Glomerular endothelial cell (primary cell): ENCODE measurements at places on chromosomes 5 and 9.
A peak's percentile ranks its signal among the peaks of the same experiment; 100 is the strongest.

DNA sequence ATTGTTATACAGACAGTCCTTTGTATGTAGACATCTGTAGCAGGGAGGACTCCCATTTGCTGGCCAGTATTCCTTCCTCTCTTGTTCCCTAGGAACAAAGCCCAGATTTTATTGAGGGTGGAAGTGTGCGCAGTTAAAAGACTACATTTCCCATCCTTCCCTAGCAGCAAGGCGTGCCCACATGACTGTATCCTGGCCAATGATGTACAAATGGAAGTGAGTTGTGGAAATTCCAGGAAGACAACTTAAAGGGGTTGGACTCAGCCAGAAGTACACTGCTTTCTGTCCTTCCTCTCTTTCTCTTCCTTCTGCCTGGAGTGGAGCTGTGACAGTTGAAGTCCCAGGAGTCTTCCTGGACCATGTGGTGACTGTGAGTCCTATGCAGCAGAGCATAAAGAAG is 89.0 kb downstream of the HRH2 start:
- DNase-seq: no peak

DNA sequence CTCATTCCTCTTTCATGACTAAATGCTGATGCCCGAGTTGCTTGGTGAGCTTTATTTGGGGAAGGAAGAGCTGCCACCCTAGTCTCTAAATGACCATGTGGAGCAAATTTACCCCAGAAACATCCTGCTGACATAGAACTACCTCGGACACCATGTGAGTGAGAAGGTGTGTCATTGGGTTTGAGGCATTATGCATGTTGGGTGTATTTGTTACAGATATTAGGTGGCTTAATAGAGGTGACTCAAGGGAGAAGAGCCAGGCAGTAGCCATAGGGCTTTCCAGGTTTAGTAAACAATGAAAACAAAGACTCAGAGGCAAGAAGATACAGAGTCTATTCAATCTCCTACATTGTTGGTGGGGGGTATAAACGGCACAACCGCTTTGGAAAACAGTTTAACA is 581.5 kb downstream of the CCDC171 start:
- no peak for DNase-seq

DNA sequence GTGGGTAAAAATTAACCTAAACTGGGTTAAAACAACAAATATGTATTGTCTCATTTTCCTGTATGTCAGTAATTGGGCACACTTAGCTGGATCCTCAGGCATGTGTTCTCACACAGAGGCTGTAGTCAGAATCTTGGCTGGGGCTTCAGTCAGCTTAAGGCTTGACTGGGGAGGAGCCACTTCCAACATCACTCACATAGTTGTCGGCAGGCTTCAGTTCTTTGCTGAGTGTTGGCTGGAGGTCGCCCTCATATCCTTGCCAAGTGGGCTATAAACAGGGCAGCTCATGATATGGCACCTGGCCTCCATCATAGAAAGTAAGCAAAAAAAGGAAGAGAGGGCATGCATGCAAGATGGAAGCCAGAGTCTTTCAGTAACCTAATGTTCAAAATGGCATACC is 173.0 kb downstream of the GIN1 start:
- no peak for DNase-seq

- DNase-seq: no peak
These were observed 744 bp upstream of the PPP2CA start for GRCh38 chr5:134226441-134227192.

- no peak for DNase-seq
These were observed 19.9 kb downstream of the TRAF2 start for GRCh38 chr9:136906266-136906665.

GRCh38 chr5:142984011-142984410 is 213.8 kb downstream of the ARHGAP26 start:
- DNase-seq: no peak

DNA sequence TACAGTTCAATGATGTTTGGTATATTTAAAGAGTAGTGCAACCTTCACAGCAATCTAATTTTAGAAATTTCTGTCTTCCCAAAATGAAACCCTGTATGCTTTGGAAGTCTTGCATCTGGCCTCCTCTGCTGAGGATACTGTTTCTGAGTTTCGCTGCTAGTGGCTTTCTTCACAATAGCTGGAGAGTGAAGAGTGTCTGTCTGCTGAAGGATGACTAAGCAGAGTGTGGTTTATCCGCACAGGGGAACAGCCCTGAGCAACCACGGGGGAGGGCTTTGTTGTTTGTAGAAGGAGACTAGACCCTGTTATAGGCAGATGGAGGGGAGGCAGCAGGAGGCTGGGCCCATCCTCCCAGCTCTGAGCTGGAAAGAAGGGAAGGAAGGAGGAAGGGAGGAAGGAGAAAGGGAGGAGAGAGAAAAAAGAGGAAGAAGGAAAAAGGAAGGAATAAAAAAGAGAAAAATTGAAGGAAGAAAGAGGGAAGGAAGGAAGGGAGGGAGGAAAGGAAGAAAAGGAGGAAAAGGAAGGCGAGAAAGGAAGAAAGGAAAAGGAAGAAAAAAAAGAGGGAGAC is 10.5 kb upstream of the IRX2 start:
- DNase-seq: no peak

DNA sequence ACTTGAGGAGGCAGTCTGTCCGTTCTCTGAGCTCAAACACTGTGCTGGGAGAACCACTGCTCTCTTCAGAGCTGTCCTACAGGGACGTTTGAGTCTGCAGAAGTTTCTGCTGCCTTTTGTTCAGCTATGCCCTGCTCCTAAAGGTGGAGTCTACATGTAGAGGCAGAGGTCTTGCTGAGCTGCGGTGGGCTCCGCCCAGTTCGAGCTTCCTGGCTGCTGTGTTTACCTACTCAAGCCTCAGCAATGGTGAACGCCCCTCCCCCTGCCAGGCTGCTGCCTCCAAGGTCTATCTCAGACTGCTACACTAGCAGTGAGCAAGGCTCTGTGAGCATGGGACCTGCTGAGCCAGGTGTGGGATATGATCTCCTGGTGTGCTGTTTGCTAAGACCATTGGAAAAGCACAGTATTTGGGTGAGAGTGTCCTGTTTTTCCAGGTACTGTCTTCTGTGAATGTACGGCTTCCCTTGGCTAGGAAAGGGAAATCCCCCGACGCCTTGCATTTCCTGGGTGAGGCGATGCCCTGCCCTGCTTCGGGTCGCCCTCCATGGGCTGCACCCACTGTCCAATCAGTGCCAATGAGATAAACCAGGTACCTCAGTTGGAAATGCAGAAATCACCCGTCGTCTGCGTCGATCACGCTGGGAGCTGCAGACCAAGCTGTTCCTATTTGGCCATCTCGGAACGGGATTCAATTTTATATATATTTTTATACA is 58.5 kb downstream of the CNTRL start:
- no peak for DNase-seq

- no peak for DNase-seq
These were observed 264.8 kb downstream of the DOCK8 start for GRCh38 chr9:479304-479970.

- DNase-seq: no peak
These were observed 218.5 kb downstream of the TAF11L14 start for GRCh38 chr5:17852740-17853139.

DNA sequence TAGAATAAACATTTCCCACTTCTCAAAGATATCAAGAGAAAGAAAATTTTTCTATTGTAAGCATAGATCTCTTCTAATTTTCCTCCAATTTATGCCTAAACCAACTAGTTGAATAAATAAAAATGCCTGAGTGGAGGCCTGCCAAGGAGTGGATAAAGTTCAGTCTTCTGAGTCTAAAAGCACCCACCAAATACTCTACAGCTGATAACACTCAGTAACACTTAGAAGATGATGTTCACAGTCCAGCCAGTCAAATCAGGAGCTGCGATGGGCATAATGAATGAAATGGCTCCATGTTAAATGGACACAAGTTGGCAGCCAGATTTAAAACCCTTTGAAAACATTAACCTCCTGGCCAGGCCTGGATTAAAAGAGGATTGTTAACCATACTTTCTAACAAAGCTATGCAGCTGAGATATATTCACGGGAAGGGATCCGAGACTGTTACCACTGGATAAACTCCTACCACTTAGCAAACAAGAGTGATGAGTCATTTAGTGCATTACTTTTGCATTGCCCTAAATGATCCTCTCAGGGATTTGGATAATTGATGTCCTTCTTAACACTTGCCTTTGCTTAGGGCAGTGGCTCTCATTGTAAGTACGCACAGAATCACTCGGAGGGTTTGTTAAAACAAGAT is 63.7 kb upstream of the CCDC112 start:
- no peak for DNase-seq

DNA sequence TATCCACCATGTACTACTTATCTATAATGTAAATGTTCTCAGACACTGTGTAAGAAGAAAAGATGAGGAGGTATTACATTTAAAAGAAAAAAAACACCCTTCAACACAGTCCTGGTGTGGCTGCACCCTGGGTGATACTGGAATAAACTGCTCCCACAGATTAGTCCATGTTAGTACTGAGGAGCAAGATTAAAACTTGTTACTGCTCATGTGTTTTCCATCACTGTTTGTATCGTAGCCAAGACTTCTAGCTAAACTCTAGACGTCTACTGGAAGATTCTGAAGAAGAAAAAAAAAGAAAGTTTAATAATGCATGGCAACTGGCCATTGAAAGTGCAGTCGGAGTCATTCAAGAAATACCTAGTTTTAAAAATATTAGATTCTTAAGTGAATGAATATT is at the start of gene ASPN:
Gene ASPN (minus strand): TSS at position 178 of the 400 bp plus-strand sequence.
- no peak for DNase-seq

GRCh38 chr9:18825656-18826170 is 207.3 kb downstream of the SAXO1 start:
- DNase-seq: no peak

DNA sequence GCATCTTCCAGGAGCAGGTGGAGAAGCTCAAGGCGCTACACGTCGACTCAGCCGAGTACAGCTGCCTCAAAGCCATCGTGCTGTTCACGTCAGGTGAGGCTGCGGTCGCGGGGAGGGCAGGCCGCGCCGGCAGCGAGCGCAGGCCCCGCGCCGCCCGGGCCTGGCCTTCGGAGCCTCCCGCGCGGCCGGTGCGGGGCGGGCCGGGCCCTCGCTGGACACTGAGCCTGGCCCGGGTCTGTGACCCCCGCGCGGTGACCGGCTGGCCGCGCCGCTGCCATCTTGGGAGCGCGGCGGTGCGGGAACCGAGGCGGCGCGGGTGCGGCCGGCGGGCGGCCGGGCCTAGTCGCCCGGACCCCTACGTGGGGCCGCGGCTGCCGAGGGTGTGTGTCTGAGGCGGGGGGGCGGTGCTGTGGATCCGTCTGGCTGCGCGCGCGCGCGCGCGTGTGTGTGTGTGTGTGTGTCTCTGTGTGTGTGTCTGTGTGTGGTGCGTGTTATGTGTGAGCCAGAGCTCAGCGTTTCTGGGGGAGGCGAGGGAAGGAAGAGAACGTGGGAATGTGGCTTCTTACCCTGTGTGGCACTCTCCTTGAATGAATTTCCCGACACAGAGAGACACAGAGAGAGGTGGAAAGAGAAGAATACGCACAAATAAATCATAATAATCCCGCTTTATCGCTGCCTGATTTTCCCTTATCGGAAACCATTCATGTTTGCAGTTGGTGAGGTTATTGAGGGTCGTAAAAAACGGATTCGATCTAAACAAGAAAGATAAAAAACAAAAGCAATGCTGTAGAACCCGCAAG is 5.5 kb downstream of the NR2F1 start:
- DNase-seq: no peak

GRCh38 chr5:144102361-144102760 is 68.1 kb downstream of the YIPF5 start:
- no peak for DNase-seq

- DNase-seq: no peak
These were observed 94.1 kb upstream of the TAF11L2 start for GRCh38 chr5:17403695-17404490.

DNA sequence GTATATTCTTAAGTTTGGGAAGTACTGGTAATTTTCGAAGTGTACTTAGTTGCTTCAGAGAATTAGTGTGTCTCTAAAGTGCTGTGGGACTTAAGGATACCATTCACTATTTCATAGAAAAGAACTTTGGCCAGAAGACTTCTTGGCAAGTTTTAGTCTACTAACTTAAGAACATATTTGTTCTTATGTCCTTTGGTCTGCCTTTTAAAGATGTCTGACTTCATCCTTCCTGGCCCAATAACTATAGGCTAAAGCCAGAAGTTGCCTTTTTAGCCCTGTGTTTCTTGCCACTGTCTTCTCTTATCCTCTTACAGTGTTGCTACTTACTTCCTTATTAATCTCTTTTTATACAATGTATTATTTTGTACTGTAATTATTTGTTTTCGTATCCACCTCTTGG is 6.3 kb downstream of the RBM27 start:
- no peak for DNase-seq

DNA sequence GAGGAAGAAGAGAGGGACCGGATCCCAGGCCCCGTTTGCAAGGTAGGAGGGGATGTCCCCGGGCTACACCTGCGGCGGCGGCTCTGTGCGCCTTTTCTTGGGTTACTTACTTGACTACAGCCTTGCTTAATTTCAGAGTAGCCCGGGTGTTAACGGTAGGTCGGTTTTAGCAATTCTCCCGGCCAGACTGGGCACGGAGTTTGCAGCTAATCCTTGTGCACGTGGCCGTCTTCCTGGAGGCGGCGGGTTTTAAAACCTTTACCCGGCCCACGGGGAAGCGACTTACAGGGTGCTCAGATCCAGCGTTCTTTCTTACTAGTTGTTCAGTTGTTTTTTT is 313 bp downstream of the BRIX1 start:
- no peak for DNase-seq

GRCh38 chr9:80143899-80144298 is 572.1 kb downstream of the TLE4 start:
- no peak for DNase-seq

DNA sequence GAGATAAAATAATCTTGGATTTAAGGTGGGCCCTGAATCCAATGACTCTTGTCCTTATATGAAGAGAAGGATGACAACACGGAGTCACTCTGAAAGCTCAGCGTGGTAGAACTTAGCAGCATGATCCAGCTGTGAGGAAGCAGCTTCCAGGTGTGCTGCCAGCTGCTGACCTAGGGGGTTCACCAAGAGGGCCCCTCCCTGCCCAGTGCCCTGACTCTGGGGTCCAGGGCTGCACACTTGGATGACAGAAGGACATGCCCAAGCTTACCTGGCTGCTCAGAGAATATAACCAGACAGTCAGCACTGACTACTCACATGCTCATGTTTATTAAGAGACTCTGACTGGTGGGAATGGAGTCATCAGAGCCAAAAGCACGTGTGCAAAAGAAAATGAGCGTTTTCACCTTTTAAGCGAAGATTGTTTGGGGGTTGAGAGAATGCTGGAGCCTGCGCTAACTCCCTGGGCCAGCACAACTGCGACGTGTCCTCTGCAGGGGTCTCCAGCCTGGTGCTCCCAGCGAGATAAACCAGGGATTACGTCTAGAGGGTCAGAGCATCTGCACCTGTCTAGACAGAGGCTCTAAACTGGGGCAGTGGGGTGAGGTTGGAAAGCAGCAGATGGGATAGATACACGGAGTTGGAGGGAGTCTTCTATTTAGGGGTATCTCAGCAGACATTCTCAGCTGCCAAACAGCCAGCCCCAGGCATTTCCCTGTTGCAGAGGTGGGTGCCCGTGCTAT is 41.3 kb downstream of the ROPN1L start:
- DNase-seq: no peak

DNA sequence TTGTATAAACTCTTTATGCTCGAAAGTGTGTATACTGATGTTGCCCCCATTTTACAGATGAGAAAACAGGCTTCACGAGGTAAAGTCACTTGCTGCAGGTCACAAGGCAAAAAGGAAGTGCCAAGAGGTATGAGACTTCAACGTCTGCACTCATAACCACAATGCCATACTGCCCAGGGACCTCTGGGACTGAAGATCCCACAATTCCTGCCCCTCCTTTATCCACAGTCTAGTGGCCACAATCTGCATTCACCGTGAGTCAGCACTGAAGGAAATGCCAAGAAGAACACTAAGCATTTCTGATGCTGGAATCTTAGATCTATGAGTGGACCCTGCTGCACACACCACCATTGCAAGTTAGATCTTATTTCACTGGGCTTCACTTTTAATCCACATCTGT is 37.3 kb downstream of the MED27 start:
- peak; percentile 72 for DNase-seq
